ENCODE measurements at places on chromosomes 11 and 22.

- DNase-seq, result no peak
Observed at GRCh38 chr11:1839924-1840779, 1.4 kb downstream of the TNNI2 start.

GRCh38 chr11:128201009-128201408, 386.3 kb downstream of the ETS1 start:
- DNase-seq, result no peak

DNA sequence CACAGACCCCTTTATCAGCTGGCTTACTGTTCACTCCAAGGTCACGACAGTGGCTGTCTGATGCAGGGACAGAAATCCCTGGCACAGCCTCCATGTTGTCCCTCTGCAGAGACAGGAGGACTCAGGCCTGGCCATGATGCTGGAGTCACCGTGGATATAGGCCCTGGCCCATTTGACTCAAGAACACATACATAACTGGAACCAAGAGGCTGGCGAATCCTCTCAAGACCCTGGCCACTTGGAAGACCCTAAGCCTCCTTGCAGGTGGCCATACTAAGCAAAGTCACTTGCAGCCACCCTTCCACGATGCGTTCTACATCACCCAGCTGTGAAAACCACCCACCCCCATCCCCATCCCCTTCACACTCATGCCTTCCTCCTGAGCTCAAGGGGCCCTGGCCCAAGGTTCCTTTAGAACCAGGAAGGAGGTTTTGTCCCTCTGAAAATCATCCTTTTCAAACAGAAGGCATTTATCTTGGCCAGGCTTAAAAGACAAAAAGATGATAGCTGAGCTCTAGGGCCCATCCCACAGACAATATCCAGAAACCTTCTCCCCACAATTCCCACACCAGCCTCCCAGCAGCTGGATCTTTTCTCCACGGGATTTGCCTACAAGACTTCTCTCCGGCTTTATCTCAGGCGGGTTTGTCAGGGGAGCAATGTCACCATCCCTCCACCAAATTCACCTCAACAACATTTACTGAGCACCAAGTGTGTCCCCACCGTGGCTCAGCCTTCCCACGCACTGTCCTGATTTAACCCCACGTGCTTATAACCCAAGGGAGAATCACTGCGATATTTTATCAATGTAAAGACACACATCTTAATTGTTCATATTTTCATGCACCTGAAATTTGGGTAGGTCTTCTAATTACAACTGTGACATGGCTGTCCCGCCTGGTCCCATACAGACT, 123.4 kb upstream of the SERPIND1 start:
- no peak for DNase-seq

DNA sequence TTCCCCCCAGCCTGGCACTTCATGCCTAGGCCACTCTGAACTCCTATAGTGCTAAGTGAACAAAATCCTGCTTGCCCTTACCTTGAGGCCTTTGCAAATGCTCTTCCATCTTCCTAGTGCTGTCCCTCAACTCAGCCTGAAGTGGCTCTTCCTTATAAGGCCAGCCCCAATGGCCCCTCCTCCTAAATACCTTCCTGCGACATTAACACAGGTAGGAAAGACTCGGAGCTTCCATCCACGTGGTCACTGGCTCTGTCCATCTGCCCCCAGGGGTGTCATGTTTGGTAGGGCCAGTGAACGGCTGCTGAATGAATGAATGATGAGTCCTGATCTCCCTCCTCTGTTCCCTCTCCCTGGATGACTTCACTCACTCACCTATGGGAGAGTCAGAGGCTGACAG, 4.2 kb downstream of the PDE2A start:
- DNase-seq, result no peak

DNA sequence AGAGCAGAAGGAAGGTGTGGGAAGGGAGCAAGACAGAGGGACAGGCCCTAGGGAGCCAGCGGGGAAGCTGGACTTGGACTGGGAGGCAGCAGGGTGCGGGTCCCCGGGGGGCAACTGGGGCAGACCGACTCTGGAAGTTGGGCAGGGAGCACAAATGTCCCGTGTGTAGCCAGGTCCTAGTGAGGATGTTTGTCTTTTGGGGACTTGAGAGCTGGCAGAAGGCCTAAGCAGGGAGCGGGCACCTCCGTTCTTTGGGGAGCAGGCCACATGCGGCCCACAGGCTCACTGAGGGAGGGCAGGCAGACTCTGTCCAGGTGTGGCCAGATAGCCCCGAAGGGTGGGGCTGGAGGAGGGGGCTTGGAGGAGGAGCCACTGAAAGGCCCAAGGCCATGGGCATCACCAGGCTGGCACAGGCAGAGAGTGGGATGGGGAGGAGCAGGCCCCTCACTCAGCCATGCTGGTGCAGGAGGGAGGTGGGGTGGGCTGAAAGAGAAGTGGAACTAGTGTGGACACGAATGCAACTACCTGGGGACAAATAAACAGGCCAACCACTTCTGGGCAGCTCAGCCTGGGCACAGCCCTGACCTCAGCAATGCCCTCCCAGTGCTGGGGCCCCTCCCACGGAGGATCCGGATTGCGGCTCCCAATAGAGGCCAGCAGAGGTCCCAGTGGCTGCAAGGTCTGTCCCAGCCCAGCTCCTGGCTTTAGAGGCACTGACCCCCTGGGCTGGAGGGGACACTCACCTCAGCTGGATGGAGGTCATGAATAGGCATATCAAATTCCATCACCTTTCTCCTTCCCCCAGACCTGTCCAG, 1.3 kb upstream of the SCARF2 start:
- DNase-seq, result no peak

- no peak for DNase-seq
Observed at GRCh38 chr11:117610901-117611300, 186.1 kb downstream of the DSCAML1 start.

Measured in Panc1 (cell line).